Fibroblast of skin of left quadriceps (primary cell): ENCODE measurements at places on chromosomes 3 and 15.
A peak's percentile ranks its signal among the peaks of the same experiment; 100 is the strongest.

DNA sequence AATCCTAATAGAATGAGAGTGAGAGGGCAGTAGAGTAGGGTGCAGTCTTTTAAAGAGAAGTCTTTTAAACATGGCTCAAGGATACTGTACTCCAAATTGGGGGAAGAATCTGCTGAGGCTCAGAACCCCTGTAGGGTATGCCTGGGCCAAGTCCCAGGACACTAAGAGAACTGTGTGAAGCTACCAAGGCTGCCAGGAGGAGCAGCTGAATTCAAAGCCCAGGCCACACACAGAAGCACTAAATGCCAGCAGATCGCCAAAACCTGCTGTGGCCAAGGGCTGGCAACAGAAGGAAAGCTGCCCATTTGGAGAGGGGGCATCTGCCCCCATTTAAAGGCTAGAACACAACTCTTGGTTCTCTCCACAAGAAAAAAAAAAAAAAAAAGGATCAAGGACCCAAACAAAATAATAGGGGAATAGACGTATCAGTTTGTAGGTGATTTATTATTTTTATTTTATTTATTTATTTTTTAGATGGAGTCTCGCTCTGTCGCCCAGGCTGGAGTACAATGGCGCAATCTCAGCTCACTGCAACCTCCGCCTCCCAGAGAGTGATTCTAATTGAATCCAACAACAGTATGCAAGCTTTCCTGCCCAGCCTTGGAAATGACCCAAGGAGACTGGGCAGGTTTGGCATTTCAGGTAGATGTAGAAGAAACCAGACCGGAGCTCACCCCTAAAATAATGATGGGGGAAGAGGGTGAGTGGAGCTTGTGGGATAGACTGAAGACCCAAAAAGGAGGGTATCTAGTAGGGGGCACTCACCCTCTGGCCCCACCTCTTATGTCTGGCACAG is 279.0 kb upstream of the WNT5A start:
- DNase-seq, result no peak

DNA sequence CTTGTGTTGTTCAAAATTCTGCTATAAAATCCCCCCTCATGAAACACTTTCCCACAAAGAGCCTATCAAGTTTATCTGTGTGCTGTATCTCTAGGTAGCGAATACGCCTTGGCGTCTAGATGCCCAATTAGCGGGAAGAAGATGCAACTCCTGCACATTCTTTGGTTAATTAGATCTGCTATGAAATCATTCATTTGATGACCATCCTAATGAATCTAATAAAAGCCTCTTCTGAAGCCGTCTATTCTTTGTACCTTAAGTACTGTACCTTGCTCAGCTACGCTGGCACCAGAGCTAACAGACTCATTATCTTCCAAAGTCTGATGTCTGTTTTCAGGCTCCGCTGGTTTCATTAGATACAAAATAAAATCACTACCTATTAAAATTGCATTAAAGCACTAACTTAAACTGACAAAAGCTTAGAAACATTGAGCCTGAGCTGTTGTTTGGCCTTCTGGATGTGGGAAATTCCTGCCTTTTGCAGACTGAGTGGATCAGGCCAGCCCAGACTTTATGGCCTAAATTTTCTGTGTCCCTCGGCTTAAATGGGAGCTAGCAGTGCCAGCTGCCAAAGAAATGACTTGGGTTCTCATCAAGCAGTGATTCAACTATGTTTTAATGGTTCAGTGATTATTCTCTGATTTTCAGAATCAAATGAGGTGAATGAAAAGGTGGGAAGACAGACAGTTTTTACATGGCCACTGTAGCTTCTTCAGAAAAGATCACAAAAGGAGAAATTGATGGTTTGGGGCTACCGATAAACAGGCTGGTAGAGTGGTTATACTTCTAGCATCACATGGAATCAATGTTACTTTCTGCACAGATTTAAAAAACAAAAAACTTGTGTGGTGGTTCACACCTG is 28.4 kb upstream of the CHST2 start:
- no peak for DNase-seq

- DNase-seq, result no peak
Observed at GRCh38 chr3:72086042-72086742, 301.2 kb upstream of the PROK2 start.

DNA sequence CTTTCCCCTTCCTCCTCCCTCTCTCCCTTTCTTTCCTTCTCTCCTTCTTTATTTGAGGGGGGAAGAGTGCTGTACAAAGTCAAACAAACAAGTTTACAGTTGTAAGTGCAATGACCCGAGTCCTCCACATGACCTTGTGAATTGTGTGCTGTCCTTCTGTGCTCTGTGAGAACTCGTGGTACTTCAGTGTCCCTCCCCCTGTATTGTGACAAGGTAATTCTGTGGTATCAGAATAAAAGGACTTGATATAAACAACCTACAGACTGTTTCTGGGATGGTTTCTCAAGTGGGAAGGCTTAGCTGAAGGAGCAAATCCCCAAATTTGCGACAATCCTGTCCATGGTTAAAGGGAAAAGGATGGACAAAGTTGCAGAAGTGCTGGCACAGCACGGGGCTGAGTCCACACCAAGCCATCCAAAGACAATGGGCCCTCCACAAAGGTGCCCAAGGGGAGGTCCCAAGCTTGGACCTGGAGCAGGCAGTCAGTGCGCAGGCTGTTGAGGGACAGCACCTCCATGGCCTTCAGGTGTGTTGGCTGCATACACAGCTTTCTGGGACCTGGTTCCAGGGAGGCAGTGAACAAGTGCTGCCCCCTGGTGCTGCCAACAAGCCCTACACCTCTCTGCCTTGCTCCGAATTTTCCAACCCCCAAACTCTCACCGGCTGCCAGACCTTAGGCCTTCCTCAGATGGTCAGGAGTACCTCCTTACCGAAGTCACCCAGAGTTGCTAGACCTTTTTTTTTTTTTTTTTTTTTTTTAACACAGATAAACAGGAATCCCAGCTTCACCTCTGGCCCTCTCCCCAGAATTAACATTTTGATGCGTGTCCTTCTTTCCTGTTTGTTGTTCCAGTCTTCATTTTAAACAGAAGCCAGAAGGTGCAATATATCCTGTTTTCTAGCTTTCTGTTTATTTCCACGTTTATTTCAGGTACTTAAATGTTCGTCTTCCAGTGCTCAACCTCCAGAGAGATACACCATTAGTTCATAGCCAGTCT is 2.6 kb upstream of the APEH start:
- peak; percentile 32 for DNase-seq

DNA sequence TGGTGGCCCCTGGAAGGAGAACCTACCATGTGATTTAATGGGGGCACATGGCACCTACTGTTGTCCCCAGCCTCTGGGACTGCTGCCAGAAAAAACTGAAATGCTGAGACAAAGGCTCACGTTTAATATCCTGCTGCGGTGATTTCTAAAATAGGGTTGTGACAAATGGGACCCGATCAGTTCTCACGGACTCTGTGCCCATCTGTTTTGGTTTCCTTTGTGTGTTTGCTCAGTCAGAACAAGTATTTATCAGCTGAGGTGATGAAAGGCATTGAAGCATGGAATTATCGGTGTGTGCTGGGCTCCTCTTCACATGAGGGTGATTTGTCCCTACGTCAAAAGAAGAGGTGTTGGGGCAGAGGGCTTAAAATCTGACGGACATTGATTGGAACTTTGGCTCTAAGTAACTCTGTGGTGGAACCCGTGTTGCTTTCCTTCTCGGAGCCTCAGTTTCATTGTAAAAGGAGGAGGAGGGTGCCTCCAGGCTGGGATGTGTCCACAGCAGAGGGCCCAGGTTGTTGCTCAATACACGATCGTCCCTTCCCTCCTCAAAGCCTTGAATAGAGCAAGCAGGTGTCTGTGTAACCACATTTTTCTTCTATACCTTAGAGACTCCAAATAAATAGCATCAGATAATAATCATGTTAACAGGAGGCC is 283.3 kb upstream of the RGMA start:
- no peak for DNase-seq

- no peak for DNase-seq
Observed at GRCh38 chr15:57443486-57443885, 67.2 kb downstream of the CGNL1 start.

- DNase-seq, result no peak
Observed at GRCh38 chr15:67002368-67002767, 63.0 kb upstream of the SMAD3 start.

- peak; percentile 59 for DNase-seq
Observed at GRCh38 chr3:78867409-78868372, 900.1 kb downstream of the ROBO1 start.
